Astrocyte (in vitro differentiated cells and primary cell): ENCODE measurements at places on chromosomes 4 and X.

DNA sequence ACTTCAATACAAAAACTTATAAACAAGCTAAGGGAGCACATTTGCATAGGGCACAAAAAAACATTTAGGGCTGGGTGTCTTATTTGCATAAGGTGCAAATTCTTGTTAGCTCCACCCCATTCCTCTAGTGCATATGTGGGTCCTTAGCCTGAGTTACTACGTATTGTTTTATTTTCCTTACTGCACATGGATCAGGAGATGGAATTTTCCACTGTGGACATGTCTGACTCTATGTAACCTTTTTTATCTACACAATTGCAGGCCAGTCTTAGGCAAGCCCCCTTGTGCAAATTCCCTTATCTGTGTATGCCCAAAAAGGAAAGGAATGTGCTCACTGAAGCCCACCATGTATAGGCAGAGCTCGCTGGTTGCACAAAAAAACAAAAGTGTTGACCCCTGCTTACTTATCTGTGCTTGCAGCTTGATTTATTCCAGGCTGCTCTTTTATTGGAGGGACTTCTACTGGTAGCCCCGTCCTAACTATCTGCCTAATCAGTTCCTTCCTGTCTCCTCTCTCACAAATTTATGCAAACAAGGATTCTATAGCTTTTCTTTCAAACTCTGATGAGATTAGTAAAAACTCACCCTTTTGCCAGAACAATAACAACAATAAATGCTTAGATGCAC, 359.0 kb upstream of the MAGEB16 start:
- DNase-seq = no peak
- H3K36me3 ChIP-seq = no peaks in the 10 kb centered on the region
- H3K4me1 ChIP-seq = no peaks in the 10 kb centered on the region
- H3K27ac ChIP-seq = no peak overlapping the region
- H3K27me3 ChIP-seq = no peaks in the 10 kb centered on the region

- no peaks in the 10 kb centered on the region for H3K27me3 ChIP-seq
- no peak overlapping the region for H3K27ac ChIP-seq
- no peak overlapping the region for H3K4me3 ChIP-seq
- DNase-seq = no peak
These were observed 188.6 kb downstream of the NSUN7 start for GRCh38 chr4:40938337-40938736.

- H3K27me3 ChIP-seq = no peaks in the 10 kb centered on the region
- no peak overlapping the region for H3K27ac ChIP-seq
- DNase-seq = peak; percentile 46
- H3K4me1 ChIP-seq = peaks cover 28% of the 10 kb centered on the region
These were observed 97.4 kb upstream of the MYOZ2 start for GRCh38 chr4:119038116-119038841.

DNA sequence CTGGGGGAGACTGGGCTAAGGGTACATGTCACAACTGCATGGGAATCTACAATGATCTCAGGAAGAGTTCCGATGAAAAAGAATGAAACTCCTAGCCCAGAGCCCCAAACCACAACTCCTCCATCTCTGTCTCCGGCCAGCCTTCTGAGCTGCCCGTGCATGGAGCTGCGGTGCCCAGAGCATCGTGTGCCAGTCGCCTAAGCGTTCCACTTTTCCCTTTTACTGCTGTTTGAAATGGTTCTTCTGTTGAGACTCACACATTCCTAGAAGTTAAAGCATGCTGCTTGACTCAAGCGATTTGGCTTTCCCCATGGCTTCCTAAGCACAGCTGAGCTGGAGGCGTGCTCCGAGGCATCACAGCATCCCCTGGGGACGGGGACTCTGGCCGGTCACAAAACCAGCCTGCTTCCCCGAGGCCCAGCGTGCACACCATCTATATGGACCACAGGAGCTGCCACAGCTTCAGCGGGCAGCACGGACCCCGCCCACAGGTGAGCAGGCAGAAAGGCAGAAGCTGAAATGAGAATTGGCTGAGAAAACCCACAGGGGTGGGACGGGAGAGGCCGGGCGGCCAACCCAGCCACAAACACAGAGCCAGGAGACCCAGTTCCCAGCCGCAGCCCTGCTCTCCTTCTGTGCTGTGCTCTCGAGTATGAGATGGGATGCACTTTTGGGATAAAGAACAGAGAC, 5.0 kb downstream of the CCNQ start:
- no peak overlapping the region for H3K4me3 ChIP-seq
- no peak overlapping the region for H3K27ac ChIP-seq
- no peaks in the 10 kb centered on the region for H3K36me3 ChIP-seq
- H3K27me3 ChIP-seq = no peaks in the 10 kb centered on the region
- no peaks in the 10 kb centered on the region for H3K4me1 ChIP-seq

GRCh38 chr4:8557151-8558076, 22.8 kb upstream of the GPR78 start:
- no peak overlapping the region for H3K4me3 ChIP-seq
- H3K36me3 ChIP-seq = no peaks in the 10 kb centered on the region
- no peaks in the 10 kb centered on the region for H3K27me3 ChIP-seq
- H3K4me1 ChIP-seq = peaks cover 8% of the 10 kb centered on the region

GRCh38 chrX:129667412-129667811, 12.7 kb upstream of the APLN start:
- no peak overlapping the region for H3K4me3 ChIP-seq
- H3K27ac ChIP-seq = no peak overlapping the region

GRCh38 chrX:54411732-54412131, 28.5 kb upstream of the TSR2 start:
- peaks cover 2% of the 10 kb centered on the region for H3K27me3 ChIP-seq
- H3K27ac ChIP-seq = no peak overlapping the region
- H3K4me1 ChIP-seq = no peaks in the 10 kb centered on the region
- H3K4me3 ChIP-seq = no peak overlapping the region

DNA sequence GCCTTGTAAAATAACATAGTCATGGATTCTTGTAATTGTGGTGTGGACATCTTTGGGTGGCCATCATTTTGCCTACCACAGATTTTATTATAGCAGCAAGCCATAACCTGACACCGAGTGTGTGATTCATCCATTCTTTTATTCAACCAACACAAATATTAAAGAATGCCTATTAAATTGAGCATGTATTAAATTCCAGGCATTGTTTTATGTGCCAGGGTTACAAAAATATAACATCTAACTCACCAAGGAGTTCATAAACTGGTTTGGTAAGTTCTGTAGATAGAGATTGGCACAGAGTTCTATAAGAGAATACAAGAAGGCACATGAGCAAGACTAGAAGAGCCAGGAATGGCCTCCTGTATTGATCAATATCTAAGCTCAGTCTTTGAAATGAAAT, 18.0 kb downstream of the NBDY start:
- no peak overlapping the region for H3K27ac ChIP-seq
- no peaks in the 10 kb centered on the region for H3K27me3 ChIP-seq
- H3K4me1 ChIP-seq = no peaks in the 10 kb centered on the region
- DNase-seq = no peak
- no peaks in the 10 kb centered on the region for H3K36me3 ChIP-seq
- H3K4me3 ChIP-seq = no peak overlapping the region

GRCh38 chrX:45322382-45322781, 121.7 kb upstream of the DIPK2B start:
- peak overlapping the region; percentile 53 for H3K27ac ChIP-seq
- no peak overlapping the region for H3K4me3 ChIP-seq
- peak; percentile 64 for DNase-seq
- peaks cover 19% of the 10 kb centered on the region for H3K4me1 ChIP-seq
- H3K36me3 ChIP-seq = no peaks in the 10 kb centered on the region

GRCh38 chr4:152166567-152166966, 369.3 kb downstream of the FBXW7 start:
- no peak overlapping the region for H3K4me3 ChIP-seq
- H3K27ac ChIP-seq = no peak overlapping the region
- H3K36me3 ChIP-seq = no peaks in the 10 kb centered on the region
- DNase-seq = no peak
- H3K4me1 ChIP-seq = peaks cover 4% of the 10 kb centered on the region

- H3K27me3 ChIP-seq = no peaks in the 10 kb centered on the region
- no peak overlapping the region for H3K27ac ChIP-seq
- H3K36me3 ChIP-seq = no peaks in the 10 kb centered on the region
These were observed 115.1 kb downstream of the RBM47 start for GRCh38 chr4:40514497-40514951.

- no peak overlapping the region for H3K4me3 ChIP-seq
- H3K36me3 ChIP-seq = no peaks in the 10 kb centered on the region
- no peak overlapping the region for H3K27ac ChIP-seq
- no peak for DNase-seq
- H3K27me3 ChIP-seq = no peaks in the 10 kb centered on the region
These were observed 298.4 kb upstream of the ANKRD50 start for GRCh38 chr4:125010796-125011503.

DNA sequence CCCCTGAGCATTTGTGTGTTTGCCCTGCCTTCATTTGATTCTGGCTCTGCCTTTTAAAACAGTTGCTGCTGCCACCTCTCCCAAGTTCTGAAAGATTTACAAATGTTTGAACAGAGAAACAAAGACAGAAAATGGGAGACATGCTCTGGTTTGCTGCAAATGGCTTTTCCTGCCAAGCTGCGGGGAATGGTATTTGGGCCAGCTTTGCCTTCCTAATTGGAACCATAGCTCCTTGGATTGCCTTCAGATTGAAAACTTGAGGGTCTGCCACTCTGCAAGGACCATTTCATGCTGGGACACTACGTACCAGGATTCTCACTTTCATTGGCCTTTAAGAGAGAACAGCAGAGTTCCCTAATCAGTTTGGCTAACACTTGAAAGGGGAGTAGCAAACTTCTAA, 74.9 kb downstream of the NHS start:
- no peak for DNase-seq
- H3K4me1 ChIP-seq = no peaks in the 10 kb centered on the region
- no peak overlapping the region for H3K4me3 ChIP-seq
- H3K27me3 ChIP-seq = no peaks in the 10 kb centered on the region

- H3K27me3 ChIP-seq = no peaks in the 10 kb centered on the region
- no peak overlapping the region for H3K27ac ChIP-seq
- DNase-seq = no peak
- H3K4me3 ChIP-seq = no peak overlapping the region
- H3K4me1 ChIP-seq = no peaks in the 10 kb centered on the region
- H3K36me3 ChIP-seq = no peaks in the 10 kb centered on the region
These were observed 181.6 kb upstream of the NOCT start for GRCh38 chr4:138833974-138834373.

DNA sequence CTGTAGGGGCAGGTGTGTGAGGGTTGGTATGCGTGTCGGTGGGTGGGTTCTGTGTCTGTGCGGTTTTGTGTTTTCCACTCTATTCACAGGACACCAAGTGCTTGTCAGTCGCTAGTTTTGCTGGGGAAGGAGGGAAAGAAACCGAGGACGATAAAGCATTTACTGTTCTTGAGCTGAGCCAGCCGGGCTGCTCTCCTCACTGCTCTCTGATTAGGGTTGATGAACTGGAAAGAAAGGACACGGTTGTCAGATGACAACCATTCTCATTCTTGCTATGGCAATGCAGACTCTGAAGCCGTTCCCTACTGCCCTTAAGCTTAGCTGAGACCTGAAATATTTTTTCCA, 832 bp downstream of the EGFL6 start:
- no peak overlapping the region for H3K4me3 ChIP-seq
- DNase-seq = no peak
- peaks cover 17% of the 10 kb centered on the region for H3K27me3 ChIP-seq
- H3K27ac ChIP-seq = no peak overlapping the region
- no peaks in the 10 kb centered on the region for H3K4me1 ChIP-seq
